Fibroblast of skin of back (primary cell): ENCODE measurements at places on chromosomes 1 and 21.

GRCh38 chr1:33137800-33138199 lies 44.0 kb downstream of the TRIM62 start:
- peak; percentile 30 for DNase-seq

DNA sequence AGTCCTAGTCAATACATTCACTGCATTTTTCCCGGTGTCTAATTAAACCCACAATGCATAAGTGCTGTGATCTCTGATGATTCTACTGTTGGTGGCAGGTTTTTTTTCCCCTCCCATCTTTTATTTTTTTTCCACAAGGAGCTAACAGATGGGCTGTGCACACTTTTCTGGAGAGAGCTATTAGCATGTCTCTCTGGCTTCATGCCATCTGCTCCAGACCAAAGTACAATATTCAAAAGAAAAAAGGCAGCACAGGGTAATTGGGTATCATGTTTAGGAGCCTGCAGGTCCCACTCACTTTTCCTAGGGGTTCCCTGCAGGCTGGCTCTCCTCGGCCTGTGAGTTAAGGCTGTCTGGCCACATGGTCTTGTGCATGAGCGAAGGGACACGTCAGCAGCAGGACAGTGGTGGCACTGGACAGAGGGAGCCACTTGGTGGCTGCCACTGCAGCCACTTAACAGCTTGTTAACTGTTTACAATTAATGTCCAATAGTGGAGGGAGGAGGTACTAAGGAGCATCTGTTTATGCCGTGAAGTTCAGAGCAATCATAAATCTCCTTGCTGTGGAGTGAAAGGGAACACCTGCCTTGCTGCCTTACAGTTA lies 53.5 kb upstream of the C8B start:
- no peak for DNase-seq

DNA sequence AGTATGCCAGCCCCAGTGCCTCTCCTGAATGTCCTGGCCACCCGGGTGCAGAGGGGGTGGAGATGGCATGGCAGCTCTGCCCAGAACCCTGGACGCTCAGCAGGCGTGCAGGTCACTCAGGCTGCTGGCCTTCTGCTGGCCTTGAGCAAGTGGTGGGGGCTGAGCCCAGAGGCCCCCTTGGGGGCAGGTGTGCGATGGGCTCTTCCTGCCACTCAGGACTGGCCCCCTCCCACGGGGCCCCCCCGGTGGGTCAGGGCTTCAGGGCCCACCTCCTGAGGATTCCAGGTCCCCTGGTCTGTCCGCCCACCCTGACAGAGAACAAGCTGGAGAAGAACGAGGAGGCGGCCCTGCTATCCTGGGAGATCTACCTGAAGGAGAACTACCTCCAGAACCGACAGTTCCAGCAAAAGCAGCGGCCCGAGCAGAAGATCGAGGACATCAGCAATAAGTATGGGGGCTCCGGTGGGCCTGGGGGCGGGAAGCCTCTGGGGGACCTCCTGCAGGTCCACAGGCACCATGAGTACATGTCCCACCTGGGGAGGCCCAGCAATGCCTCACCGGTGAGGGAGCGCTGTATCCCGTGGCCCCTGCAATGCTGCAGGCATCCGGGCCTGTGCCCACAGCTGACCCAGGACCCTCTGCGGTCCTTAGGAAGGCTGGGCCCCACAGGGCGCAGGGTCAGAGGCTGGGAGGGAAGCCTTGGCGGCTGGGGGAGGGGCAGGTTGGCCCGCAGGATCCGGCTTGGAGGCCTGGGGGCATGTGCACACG lies 37.0 kb upstream of the LRRC3 start:
- DNase-seq: no peak

DNA sequence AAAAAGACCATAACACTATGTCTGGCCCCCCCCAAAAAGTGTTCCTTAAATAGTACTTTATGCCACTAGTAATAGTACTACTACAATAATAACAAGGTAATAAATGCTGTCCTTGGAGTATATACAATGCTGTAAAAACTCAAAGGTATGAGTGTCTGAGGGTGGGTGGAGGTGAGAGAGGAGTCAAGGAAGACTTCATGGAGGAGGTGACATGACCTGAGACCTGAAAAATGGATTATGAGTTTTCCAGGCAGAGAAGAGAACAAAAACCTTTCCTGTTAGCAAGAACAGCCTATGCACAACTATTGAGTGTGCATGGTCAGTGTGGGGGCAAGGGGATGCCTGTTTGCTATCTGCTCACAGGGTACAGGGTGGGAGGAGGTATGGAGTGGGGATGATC lies 290.2 kb upstream of the USP24 start:
- no peak for DNase-seq

GRCh38 chr1:19845555-19845954 lies 30.5 kb upstream of the RNF186 start:
- no peak for DNase-seq

DNA sequence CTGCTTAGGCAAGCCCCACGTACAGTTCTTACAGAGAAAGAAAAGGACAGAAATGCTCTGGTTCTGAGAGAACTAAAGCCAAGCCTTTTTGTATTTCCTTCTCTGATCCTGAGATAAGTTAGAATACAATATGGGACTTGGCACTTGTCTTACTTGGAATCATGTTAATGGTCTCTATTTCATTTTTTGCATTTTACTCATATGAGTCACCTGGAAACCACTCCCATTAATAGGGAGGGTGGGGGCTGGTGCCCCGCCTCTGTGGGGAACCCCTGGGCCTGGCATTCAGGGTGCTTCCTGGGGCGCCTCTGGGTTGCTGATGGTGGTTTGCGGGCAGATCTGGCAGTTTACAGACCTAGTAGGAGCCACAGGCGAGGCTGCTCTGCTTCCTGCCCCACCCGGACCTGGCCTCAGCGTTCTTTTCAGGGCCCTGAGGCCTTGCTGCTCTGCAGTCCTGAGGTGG lies 26.7 kb downstream of the TSPAN2 start:
- peak; percentile 30 for DNase-seq

GRCh38 chr1:118101515-118101844 lies 83.5 kb downstream of the SPAG17 start:
- DNase-seq: peak; percentile 77
